IMR-90 (cell line): ENCODE measurements at places on chromosomes 2 and 18.

DNA sequence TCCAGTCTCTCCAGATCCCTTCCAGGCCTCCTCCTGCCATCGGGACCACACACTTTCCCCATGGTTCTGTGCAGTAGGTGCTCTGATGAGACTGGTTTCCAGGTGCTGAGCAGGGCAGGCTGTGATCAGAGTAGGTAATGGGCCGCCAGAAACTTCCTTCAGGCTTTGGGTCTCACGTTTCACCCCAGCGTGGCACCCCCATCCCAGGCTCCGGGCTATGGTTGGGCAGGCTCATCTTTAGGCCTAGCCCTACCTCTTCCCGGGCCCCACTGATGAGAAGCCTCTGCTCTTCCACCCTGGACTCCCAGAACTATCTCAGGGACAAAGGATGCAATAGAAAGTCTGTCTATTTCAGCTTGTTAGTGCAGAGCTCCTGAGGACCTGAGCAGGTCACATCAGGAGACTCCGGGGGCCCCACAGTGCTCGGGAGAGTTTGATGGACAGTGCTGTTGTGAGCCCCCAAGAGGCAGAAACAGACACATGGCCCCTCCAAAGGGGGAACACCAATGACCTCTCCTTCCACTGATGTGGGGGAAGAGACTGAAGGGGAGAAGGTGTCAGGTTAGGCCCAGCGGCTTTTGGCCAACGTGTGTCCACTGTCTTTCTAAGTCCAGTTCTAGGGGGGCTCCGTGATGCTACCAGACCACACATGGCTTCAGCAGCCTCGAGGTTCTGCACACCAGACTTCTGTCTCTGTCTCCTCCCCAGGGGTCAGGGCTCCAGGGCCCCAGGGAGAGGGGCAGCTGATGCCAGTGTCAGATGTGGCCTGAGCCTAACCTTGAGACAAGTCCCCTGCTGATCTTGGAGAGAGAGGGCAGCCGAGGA, 5.8 kb upstream of the PROM2 start:
- DNase-seq, result no peak

- no peak for DNase-seq
Measured at GRCh38 chr2:106885329-106885728, 638 bp downstream of the ST6GAL2 start.

GRCh38 chr2:190354003-190354690, 10.8 kb downstream of the INPP1 start:
- no peak for DNase-seq

GRCh38 chr2:219352448-219353023, 20.0 kb upstream of the RESP18 start:
- peak; percentile 53 for DNase-seq

GRCh38 chr18:55489034-55489986, 98.7 kb downstream of the TCF4 start:
- peak; percentile 55 for DNase-seq
